ENCODE measurements at places on chromosomes 7 and 10. TPM values are rescaled to one million over a fixed set of nuclear protein-coding genes. Genes with fewer than 3 reads are reported as not detected.

The SGPL1 gene
- 45.7 TPM for total RNA-seq

The FFAR4 gene
- total RNA-seq, result 0.06 TPM

The PLXNA4 gene
- total RNA-seq, result 3.4 TPM

The AKR1D1 gene
- total RNA-seq, result not detected

DNA sequence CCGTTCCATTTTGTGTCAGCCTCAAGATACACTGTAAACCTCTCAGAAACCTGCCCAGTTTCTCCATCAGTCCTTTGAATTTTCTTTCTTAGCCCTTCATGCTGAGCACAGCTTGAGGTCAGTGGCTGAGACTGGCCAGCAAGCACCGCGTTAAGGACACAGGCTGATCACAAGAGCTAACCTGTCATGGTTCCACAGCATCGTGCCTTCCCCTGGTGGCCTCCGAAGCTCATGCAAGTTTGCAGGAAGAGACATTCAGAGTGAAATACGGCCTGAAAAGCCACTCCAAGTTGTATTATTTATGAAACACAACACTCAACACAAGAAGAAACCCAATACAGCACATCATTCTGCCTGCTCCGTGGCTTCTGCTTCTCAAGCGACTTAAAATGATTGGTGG is 57.0 kb upstream of the PFKP start:
- no peak overlapping the region for H3K27ac ChIP-seq
- H3K4me1 ChIP-seq, result no peaks in the 10 kb centered on the region
- no peaks in the 10 kb centered on the region for H3K36me3 ChIP-seq

- no peak for DNase-seq
- H3K4me3 ChIP-seq, result no peak overlapping the region
- no peaks in the 10 kb centered on the region for H3K36me3 ChIP-seq
- H3K4me1 ChIP-seq, result no peaks in the 10 kb centered on the region
- no peak overlapping the region for H3K27ac ChIP-seq
- H3K27me3 ChIP-seq, result no peaks in the 10 kb centered on the region
Measured at GRCh38 chr10:37794305-37794976, 63.0 kb downstream of the ZNF248 start.

- H3K36me3 ChIP-seq, result no peaks in the 10 kb centered on the region
- peaks cover 2% of the 10 kb centered on the region for H3K4me1 ChIP-seq
- DNase-seq, result no peak
- H3K27ac ChIP-seq, result no peak overlapping the region
- H3K27me3 ChIP-seq, result peaks cover 36% of the 10 kb centered on the region
- H3K4me3 ChIP-seq, result no peak overlapping the region
Measured at GRCh38 chr10:90859321-90859751, 1.5 kb upstream of the HTR7 start.

- no peaks in the 10 kb centered on the region for H3K27me3 ChIP-seq
- no peak overlapping the region for H3K27ac ChIP-seq
- H3K36me3 ChIP-seq, result no peaks in the 10 kb centered on the region
- H3K4me1 ChIP-seq, result peaks cover 3% of the 10 kb centered on the region
- peak; percentile 93 for DNase-seq
Measured at GRCh38 chr10:23065181-23065948, 30.0 kb upstream of the MSRB2 start.

- peak; percentile 9 for DNase-seq
- no peaks in the 10 kb centered on the region for H3K27me3 ChIP-seq
- no peaks in the 10 kb centered on the region for H3K4me1 ChIP-seq
- H3K36me3 ChIP-seq, result no peaks in the 10 kb centered on the region
- no peak overlapping the region for H3K27ac ChIP-seq
Measured at GRCh38 chr10:99008054-99008453, 227.6 kb downstream of the HPSE2 start.

DNA sequence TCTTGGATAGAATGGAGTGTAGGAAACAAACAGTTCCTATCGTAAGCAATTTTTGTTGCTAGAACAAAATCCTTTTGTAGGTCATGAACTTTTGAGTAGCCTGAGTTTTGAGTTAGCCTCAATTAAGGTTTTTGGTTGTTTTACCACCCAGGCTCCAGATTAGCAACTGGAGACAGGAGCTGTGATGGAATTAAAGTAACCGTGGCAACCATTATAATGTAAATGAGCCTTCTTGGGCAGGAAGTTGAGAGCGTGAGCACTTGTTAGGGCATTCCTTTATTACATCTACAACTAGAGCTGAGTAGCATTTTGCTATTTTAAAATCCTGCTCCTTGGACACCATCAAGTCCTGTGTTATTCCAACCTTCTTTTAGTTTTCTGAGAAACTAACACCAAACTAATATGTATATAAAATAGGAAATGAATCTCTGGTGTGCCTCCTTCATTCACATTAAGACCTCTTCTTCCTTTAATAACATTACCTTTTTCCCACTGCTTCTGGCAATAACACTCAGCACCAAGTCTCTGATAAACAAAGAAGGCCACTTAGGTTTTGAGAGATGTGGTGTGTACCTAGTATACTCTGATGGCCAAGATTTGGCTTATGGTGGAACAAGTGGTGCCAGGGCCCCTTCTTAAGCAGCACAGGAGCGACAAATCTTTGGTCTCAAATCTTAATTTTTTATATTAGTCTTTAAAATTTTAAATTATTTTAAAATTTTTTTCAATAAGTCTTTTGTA is 34.0 kb downstream of the AHCYL2 start:
- no peak for DNase-seq
- H3K36me3 ChIP-seq, result no peaks in the 10 kb centered on the region
- no peaks in the 10 kb centered on the region for H3K27me3 ChIP-seq
- no peak overlapping the region for H3K27ac ChIP-seq
- H3K4me1 ChIP-seq, result peaks cover 3% of the 10 kb centered on the region

Data from lung (tissue), 17 donors.